ENCODE measurements at places on chromosomes 4 and X.
A peak's percentile ranks its signal among the peaks of the same experiment; 100 is the strongest.

GRCh38 chr4:6239486-6239885 is 30.2 kb upstream of the WFS1 start:
- no peak for DNase-seq

GRCh38 chr4:25233194-25233593 is 639 bp upstream of the PI4K2B start:
- no peak for DNase-seq

- no peak for DNase-seq
Measured at GRCh38 chr4:146834263-146835034, 111.2 kb downstream of the TTC29 start.

- DNase-seq = no peak
Measured at GRCh38 chrX:31260351-31260750, 188.5 kb upstream of the FTHL17 start.

DNA sequence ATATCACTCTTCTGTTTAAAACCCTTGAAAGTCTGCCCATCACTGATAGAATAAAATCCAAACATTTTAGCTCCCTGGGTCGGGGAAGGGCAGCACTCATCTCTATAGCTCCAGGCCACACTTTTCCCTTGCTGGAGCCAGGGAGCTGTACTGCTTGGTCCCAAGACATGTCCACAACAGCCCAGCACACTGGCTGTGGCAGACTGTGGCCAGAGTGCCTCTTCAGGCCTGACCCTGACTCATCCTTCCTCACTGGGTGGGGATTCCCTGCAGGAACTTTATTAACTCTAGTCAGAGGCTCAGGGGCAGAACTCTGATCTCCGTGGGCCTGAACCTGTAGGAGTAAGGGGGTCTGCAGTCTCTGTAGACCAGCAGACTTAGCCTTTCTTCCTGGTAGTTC is 69.8 kb upstream of the CAPN6 start:
- DNase-seq = no peak

DNA sequence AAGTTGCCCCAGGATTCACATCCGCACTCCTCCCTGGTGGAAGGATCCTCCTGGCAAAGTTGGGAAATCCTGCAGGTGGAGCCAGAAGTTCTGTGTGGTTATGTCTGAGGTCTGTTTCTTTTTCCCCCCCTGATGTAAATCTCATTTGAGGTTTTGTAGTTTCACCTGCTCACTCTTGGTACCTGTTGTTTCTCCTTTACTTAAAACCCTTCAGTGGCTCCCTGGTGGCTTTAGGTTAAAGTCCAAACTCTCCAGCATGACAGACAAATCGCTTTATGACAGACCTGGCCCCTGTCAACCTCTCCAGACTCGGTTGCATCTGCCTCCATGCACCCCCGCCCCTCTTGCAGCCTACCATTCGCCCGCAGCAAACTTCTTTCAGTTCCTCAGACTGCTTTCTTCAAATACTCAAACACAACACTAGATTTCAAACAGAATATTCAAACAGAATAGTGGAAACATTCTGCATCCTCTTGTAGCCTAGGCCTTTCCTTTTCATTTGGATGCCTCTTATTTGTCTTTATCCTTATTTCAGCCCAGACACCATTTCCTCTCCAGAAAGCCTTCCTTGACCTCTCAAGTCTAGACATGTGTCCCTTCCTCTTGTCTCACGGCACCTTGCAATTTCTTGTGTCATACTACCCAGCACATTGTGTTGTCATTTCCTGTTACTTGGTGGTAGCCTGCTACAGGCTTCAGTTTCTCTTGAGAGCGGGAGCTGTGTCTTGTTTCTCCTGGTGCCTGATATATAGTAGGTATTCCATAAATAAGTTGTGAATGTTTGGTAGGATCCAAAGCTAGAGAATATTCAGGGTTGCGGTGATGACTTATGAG is 24.8 kb downstream of the IL13RA1 start:
- no peak for DNase-seq

DNA sequence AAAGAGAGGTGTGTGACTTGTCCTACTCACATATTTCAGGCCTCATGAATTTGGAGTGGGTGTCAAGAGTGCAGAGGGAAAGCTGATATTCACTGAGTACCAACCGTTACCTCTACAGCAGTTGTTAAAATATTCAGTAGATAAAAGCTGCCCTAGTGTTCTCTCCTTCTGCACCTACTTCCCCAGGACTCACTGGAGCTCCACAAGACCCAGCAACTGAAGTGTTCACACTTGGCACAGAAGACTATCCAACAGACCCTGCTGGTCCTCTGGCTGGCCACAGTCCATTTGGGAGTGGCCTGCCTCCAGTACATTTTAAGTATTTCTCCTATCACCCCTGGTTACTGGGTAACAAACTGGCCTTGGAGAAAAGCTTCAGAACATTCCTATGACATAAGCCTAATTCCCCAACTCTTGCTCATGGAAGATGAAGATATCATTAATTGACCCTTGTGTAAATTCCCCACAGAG is 70.8 kb downstream of the PPARGC1A start:
- no peak for DNase-seq

GRCh38 chr4:151673908-151674520 is 86.8 kb downstream of the GATB start:
- DNase-seq = no peak

- DNase-seq = no peak
Measured at GRCh38 chr4:53693408-53693807, 102.1 kb upstream of the LNX1 start.

DNA sequence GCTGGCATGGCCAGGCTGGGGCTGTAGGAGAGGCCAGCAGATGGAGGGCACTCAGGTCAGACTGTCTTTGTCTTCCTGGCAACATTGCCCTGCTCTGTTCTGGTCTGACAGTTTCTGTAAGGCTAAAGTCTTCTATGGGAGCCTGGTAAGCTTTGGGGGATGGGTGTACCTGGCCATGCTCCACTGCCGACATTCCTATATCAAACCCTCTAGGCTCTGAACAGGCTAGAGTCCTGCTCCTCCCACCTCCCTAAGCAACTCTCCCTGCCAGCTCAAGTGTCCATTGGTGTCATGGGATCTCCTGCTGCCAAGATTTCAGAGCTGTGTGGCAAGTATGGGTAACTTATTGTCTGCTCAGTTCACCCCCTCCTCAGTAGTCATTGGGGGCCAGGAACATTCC is 163.5 kb upstream of the UGT8 start:
- no peak for DNase-seq

DNA sequence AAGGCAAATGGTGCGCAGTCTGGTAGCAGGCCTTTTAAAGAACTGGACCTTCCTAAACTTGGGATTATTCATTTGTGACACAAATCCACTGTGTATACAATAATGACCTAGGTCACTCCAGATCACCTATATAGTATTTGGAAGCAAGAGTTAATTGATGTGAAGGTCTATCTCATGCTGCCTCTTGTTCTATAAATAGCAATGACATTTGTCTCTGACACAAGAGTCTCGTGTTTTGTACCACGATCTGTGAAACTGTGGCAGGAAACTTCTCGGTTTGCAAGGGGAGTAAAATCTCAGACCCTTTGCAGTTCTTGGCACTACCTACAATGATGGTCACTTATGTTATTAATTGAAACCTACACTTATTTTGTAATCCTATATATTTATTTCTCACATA is 1408.4 kb downstream of the PCDH7 start:
- no peak for DNase-seq

- DNase-seq = no peak
Measured at GRCh38 chrX:28920153-28920943, 333.1 kb downstream of the IL1RAPL1 start.

DNA sequence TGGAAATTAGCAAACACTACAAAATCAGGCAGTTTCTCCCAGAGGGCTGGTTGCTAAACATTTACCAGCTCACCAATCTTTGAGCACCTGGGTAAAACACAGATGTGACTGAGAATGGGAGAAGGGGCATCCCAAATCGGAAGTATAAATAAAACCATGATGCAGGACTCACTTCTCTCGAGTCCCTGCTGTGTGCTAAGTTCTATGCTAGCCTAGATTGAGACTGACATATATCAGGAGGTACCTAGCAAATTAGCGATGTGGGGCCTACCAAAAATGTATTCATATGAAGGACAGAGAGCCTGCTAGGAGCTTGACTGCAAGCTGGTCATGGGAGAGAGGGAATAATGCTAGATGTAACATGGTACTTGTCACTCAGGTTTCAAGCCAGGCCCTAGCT is 171.9 kb upstream of the PGRMC2 start:
- no peak for DNase-seq

- no peak for DNase-seq
Measured at GRCh38 chr4:185657183-185657582, 121.9 kb upstream of the PDLIM3 start.

DNA sequence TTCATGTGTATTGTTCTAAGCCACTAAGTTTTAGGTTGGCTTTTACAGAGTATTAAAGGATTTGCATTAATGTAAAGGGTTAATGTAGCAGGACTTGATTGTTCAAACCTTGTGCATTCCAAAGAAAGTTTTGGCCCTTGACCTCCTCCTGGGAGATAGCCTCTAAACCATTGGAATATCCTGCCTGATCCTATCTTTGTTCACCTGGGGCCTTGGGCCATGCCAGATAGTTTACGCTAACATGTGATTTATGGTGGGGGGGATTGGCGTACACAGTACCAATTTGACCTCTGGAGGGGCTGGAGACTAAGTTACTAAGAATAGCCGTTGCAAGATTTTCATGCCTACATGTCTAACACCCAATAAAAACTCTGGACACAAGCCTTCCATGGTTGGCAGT is 1002.7 kb upstream of the PABPC4L start:
- DNase-seq = no peak

DNA sequence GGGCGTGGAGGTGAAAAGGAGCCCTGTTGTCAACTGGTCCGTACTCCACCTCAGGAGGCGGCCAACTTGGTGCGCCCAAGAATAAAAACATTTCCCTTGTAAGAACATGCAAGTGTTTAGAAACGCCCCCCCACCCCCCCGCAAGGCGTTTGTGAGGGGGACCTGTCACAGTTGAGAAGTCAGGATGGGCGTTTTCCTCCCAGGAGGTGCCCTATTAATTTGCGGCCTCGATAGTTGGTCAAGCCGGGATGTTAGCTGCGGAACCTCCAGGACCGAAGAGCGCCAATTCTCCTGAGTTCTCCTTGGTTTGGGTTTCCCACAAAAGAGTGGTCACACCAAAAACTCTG is 651 bp upstream of the SAP30 start:
- DNase-seq = peak; percentile 30

DNA sequence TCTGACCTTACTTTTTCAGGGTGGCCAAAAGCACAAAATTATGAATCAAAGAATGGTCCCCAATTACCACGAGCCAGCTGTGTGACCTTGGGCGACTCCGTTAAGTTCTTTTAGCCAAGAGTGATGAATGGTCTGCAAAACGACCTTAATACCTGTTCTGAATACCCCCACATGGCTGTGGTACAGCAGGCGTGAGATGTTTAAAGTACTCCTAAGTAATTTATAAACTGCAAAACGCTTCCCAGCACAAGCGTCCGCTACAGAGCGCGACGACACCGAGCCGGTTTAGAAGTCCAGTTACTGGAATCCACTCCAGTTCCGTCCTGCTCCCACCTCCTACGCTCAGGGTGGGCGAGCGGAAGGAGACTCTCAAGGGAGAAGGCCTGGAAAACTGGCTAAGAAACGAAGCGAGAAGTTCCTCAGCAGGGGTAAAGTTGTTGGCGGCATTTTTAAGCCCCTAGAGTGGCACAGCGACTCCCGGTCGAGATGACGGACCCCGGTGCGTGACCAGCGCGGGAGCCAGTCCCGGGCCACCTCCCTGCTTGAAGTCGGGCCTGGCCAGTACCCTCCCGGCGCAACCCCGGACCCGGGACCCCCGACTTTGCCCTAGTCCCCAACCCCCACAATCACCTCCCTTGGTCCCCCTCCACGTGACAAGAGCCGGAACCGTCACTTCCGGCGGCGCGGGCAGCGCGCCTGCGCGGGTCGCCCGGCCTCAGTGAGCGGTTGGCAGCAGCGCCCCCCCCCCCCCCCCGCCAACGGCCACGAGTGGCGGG is 659 bp upstream of the BMP2K start:
- peak; percentile 72 for DNase-seq

- no peak for DNase-seq
Measured at GRCh38 chrX:124925681-124926080, 394.0 kb upstream of the TEX13C start.

GRCh38 chr4:17587094-17587822 is 10.3 kb downstream of the LAP3 start:
- DNase-seq = no peak

GRCh38 chr4:10716163-10716562 is 31.6 kb upstream of the CLNK start:
- no peak for DNase-seq

- DNase-seq = no peak
Measured at GRCh38 chr4:88162626-88163025, 4.2 kb upstream of the ABCG2 start.

GRCh38 chr4:37588150-37588549 is 98.0 kb downstream of the RELL1 start:
- DNase-seq = no peak

- no peak for DNase-seq
Measured at GRCh38 chr4:74366367-74366911, 1.5 kb downstream of the EREG start.

DNA sequence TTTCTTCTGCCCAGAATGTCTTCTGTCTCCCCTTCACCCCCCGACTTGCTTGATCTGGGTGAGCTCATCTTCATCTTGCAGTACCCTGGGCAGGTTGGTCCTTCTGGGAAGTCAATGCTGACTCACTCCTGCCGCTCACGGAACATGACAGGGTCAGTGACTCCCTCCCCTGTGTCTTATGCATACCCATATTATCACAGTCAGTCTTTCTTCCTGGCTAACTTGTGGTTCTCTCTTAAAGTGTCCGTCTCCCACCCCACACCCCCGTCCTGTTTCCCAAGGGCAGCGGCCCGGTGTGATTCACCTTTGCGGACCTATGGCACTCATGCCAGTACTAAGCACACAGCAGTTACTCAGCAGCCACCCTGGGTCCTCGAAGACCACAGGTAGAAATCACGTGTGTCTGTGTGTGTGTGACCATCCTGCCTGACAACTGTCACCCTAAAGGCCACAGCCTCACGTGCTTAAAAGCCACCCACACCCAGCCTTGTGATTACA is 17.7 kb downstream of the IQSEC2 start:
- peak; percentile 35 for DNase-seq

DNA sequence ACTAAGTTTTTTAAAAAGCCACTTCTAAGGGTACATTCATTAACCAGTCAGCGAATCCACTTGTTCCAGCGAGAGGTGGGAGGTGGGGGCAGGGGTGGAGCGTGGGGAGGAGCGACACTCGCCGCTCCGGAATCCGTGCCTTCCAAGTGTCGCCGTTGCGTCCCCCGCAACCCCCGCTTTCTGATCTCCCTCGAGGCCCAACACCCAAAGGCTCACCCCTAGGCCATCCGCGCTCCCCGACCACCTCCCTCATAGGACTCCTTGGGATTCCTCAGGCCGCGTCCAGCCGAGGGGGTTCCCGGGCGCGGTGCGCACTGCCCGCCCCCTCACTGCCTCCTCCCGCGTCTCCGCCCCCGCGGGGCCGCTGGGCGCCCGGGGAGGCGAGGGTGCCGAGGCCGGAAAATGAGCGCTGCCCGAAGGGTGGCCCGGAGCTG is 108.1 kb upstream of the STOX2 start:
- DNase-seq = no peak

Data from stimulated activated CD4-positive, alpha-beta T cell treated with anti-CD3 and anti-CD28 coated beads, Interleukin-12 subunit alpha, Interleukin-12 subunit beta, amount 100 ng/mL, for 24 hours (primary cell).